ENCODE measurements at places on chromosomes 6 and 20.

GRCh38 chr6:92810913-92811312, 608.4 kb downstream of the EPHA7 start:
- DNase-seq = peak; percentile 55

- DNase-seq = no peak
Measured at GRCh38 chr6:74768120-74768519, 437.7 kb downstream of the COL12A1 start.

DNA sequence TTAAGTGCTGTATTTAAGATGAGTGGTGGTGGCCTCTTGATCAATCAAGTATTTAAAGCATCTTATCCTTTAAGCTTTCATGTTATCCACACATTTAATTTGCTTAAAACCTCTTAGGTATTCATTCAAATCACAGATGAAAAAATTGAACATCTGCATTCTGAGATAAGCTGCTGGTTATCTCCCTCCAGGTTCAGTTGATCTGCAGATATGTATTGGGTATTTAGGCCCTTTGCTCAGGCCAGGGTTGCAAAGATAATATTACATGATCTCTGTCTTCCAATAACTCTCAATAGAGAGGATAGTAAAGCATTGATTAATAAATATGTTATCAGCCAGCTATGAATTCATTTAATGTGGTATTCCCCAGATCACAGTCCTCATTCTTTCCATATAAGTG, 45.9 kb downstream of the RPS12 start:
- DNase-seq = no peak

GRCh38 chr6:11363881-11364576, 131.6 kb upstream of the NEDD9 start:
- no peak for DNase-seq

- DNase-seq = no peak
Measured at GRCh38 chr6:137218473-137218916, 690 bp downstream of the IFNGR1 start.

DNA sequence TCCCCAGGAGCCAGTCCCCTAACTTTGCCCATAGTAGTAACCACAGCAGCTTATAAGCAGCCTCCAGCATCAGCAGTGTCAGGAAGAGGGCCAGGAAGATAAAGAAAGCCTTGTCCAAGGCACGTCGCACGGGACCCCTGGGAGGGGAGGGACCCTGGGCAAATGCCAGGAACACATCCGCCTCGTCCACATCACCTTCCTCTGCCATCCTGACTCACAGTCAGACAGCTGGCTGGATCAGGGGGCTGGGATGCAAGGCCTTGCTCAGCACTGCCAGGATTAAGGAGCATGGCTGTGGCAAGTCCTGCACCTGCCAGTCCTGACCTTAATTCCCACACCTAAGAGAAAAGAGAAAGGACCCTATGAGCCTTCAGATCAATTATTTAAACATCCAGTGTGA, 11.5 kb upstream of the ZBTB22 start:
- DNase-seq = no peak

DNA sequence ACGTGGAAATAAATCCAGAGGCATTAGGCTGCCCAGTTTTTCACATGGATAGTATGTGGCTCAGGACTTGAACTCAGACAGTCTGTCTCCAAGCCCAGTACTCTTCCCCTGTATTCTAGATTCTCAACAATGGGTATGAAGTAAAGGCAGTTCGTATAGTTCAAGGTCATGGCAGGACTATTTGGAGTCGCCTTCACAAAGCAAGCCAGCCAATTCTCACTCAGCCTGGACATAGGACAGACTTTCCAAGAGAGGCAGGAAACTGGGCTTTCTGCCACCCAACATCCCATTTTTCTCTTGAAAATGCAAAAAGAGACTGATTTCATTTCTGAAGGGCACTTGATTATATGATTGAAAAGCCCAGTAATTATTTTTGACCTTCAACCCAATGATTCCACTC, 111.0 kb downstream of the EDN1 start:
- DNase-seq = no peak

- peak; percentile 39 for DNase-seq
Measured at GRCh38 chr6:27078734-27079357, 168.7 kb upstream of the PRSS16 start.

DNA sequence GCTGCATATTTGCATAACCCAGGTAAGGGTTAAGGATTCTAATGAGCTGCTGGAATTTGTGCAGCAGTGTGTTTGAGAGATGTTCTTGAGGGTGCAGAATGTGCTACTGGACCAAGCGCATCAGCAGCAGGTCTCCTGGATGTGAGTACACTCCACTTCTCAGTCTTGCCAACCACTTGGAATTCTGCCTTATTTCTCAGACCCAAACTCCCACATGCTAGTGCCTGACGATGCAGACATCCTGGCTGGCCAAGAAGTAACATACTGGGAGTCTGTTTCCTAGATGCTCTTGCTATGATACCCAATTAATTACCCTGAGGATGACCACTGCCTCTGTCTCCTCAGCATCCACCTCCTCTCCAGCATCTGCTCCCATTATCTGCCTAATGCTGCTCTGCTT, 186.6 kb downstream of the MOXD1 start:
- no peak for DNase-seq

DNA sequence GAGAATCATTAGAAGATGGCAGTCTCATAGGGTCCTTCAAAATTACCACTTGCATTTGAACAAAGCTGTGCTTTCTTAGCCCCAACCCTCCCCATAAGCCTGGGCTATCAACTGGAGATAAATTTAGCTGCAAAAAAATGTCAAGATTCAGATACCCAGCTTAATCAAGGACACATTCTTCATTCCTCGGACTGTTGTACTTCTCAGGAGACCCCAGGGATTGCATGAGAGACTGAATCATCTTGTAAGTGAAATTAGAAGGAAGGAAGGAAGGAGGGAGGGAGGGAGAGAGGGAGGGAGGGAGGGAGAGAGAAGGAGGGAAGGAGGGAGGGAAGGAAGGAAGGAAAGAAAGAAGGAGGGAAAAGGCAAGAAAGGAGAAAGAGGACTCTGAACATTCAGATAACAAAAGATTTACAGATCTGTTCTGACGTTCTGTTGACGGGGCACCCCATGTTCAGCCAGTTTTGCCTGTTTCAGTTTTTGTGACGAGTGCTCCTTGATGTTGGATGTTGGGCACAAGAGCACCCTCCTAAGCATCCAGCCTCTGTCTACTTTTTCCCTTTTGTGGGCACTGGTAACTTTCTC, 498.7 kb downstream of the PREX1 start:
- no peak for DNase-seq

GRCh38 chr20:63977739-63978276, 1.6 kb downstream of the SAMD10 start:
- DNase-seq = no peak

GRCh38 chr6:35719830-35720733, 16.8 kb upstream of the ARMC12 start:
- DNase-seq = peak; percentile 58

DNA sequence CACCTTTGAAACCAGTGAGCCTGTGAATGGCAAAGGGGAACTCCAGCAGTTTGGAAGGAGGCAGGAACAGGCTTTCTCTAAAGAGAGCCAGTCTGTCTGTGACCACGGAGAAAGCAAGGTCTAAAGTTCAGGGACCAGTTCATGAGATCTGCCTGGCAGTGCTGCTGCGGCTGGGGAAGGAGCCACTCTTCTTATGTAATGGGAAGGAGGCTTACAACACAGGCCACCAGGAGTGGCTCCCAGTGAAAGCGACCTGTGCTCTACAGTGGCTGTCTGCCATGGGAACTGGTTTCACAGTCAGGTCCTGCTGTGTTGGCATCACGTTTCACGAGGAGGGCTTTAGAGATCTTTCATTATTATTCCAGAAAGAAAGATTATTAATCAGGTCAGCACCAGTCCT, 291.9 kb upstream of the PRDM1 start:
- DNase-seq = no peak

- DNase-seq = no peak
Measured at GRCh38 chr6:120173250-120173649, 823.7 kb upstream of the MAN1A1 start.

DNA sequence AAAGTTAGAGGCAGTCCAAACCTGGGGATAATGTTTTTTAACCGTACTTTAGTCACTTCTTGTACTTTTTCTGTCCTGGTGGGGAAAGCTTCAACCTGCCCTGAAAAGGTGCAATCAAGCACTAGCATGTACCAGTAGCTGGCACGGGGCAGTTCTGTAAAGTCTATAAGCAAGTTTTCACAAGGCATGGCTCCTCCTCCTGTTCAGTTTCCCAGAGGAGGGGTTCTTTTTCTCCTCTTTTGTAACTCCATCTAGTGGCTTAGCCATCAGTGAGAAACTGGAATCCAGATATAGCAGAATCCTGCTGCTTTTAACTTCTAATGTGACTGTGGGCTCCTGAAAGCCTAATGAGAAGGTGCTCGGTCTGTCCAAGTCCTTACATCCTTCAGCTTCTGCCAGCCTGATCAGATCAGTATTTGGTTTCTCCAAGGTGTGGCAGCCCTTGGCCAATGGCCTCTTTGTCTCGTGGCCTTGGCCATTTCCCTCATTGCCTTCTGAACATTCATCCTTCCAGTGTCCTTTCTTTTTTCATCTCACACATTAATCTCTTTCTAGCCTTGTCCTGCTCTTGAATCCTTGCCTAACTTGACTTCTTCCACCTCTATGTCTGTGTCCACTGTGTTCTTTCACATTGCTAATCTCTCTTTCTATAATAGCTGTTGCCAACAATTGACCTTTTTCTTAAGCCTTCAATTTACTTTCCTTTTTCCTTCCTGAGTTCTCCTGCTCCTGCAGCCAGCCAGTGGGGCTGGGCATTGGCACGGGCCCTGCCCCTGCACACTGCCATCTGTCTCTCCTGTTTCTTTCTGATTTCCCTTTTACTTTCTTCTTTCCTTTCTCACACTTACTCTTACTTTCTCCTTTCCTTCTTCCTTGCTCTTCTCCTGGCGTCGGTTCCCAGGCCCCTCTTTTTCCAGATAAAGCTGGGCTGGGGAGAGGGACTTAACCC, 222.0 kb upstream of the SYNCRIP start:
- DNase-seq = peak; percentile 42

DNA sequence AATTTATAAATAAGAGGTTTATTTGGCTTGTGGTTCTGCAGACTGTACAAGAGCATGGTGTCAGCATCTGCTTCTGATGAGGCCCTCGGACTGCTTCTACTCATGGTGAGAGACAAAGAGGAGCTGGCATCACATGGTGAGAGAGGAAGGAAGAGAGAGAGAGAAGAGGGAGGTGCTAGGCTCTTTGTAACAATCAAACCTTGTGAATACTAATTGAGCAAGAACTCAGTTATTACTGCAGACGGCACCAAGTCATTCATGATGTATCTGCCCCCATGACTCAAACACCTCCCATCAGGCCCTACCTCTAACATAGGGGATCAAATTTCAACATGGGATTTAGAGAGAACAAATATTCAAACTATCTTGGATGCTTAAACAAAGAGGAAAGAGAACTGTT, 6.3 kb upstream of the SIRPG start:
- DNase-seq = peak; percentile 72

GRCh38 chr20:55830121-55830827, 175.0 kb downstream of the CBLN4 start:
- no peak for DNase-seq

DNA sequence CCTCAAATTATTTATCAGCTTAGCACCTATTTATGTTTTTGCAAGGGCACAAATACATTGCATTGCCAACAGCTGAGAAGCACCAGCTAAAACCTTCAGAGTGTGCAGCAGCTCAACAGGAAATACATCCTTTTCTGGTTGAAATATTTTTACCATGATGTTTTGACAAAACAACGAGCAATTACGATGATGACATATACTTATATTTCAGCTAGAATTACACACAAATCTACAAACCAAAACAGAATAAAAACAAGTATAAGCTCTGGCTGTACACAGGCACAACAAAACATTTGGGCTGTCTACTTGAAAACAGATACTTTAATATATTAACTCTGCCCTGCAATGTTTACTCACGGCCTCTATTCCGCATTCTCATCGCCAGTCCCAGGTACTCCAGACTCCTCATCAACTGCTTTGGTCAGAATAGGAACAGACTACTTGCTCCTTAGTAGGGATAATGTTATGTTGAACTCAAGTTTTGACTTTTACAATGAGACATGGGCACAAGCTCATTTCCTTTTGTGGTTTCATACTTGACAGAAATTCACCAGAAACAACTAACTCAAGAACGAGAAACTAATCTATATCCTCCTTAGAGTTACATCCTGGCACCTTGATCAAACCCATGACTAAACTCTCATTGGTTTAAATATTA, 377.6 kb downstream of the ESR1 start:
- peak; percentile 46 for DNase-seq

DNA sequence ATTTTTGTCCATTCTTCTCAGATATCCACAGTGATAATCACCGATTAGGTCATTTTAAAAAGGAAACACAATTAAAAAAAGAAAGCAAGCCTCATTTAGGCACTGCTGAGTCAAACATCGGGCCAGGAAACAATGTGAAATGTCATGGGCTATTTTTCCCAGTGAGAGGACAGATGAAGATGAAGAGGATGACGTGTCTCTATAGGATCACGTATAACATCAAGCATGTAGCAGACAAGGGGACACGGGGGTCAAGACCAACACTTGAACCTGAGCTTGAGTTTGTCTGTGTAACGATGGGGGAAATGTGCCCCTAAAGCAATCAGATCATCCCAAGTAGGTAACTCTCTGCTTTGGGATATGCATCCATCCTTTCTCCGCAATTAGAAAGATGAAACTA, 553.2 kb downstream of the CD83 start:
- DNase-seq = no peak

GRCh38 chr20:12715371-12715770, 293.4 kb upstream of the SPTLC3 start:
- no peak for DNase-seq

- DNase-seq = no peak
Measured at GRCh38 chr6:36804563-36804962, 34.7 kb downstream of the CPNE5 start.

DNA sequence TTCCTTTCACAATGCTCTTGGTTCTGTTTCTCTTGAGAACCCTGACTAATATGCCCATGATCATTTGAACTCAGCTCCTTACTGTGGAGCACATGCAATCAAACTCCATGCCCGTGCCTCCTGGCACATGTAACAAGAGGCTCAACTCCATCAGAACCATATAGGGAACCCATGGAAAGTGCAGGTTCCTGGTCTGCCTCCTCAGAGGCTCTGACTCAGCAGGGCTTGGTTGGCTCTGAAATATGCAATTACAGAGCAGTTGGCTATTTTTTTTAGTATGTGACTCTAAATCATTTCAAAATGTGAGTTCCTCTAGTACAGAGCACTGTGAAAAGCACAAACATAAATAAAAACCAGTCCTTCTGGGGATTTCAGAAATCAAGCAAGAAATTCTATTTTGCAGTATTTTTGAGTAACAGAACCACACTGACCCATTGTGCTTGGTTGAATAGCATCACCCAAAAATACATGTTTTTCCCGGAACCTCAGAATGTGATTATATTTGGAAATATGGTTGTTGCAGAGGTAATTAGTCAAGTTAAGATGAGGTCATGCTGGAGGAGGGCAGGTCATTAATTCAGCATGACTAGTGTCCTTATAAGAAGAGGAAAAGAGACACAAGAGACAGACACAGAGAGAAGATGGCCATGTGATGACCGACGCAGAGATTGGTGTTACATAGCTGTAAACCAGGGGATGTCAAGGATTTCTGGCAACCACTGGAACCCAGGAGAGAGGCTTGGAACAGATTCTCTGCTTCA, 13.2 kb upstream of the MAP3K4 start:
- no peak for DNase-seq

GRCh38 chr20:60283281-60283680, 325.1 kb downstream of the CDH26 start:
- no peak for DNase-seq
